NCI-H1417 treated with DMSO at 0.1 percent for 48 hours (cell line): ENCODE measurements at places on chromosomes 7 and 10.

- DNase-seq = no peak
Measured at GRCh38 chr7:107111196-107111595, 57.6 kb upstream of the HBP1 start.

- DNase-seq = no peak
Measured at GRCh38 chr10:104322416-104322782, 15.9 kb downstream of the ITPRIP start.

GRCh38 chr7:15504351-15504750, 57.5 kb downstream of the AGMO start:
- no peak for DNase-seq

GRCh38 chr7:24842449-24843241, 85.4 kb upstream of the GSDME start:
- no peak for DNase-seq

DNA sequence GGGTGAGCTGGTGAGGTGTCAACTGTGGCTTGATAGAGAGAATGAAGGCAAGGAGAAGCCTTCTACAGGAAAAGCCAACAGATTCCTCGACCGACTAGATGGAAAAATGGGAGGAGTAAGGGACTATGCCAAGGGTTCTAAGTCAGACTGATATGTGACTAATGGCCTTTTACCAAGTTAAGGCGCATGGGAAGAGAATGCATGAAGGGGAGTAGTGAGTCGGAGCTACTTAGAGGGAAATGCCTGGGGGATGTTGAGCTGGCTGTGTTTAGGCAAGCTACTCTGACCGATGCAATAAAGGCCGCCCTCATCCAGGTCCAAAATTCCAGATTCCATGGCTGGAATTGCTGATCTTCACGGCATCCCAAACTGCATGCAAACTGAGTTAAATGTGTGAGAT, 48.2 kb downstream of the APBB1IP start:
- DNase-seq = no peak

- DNase-seq = no peak
Measured at GRCh38 chr7:38123494-38123893, 54.6 kb upstream of the STARD3NL start.

DNA sequence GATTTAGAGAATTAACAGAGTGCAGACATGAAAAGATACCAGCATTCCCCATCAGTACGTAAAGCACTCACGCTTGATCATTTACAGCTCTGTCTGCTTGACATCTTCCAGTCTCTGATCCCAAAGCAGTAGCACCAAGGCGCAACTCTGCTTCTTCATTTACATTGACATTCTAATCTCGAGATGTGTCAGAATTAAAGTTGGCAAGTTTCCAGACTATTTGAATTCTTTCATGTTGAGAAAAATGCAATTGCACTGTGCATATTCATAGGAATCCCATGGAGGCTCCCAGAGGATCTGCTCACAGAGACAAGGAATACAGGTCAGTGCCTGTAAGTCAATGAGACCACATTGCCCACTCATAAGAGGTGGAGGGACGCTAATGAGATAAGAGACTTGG, 183.9 kb downstream of the LRRN3 start:
- DNase-seq = no peak

GRCh38 chr10:112844681-112845544, 105.1 kb upstream of the TCF7L2 start:
- DNase-seq = no peak

- no peak for DNase-seq
Measured at GRCh38 chr10:1774796-1775195, 37.5 kb upstream of the ADARB2 start.

GRCh38 chr10:59711871-59712494, 2.3 kb upstream of the SLC16A9 start:
- no peak for DNase-seq

- no peak for DNase-seq
Measured at GRCh38 chr7:134356421-134356936, 39.7 kb upstream of the SLC35B4 start.

DNA sequence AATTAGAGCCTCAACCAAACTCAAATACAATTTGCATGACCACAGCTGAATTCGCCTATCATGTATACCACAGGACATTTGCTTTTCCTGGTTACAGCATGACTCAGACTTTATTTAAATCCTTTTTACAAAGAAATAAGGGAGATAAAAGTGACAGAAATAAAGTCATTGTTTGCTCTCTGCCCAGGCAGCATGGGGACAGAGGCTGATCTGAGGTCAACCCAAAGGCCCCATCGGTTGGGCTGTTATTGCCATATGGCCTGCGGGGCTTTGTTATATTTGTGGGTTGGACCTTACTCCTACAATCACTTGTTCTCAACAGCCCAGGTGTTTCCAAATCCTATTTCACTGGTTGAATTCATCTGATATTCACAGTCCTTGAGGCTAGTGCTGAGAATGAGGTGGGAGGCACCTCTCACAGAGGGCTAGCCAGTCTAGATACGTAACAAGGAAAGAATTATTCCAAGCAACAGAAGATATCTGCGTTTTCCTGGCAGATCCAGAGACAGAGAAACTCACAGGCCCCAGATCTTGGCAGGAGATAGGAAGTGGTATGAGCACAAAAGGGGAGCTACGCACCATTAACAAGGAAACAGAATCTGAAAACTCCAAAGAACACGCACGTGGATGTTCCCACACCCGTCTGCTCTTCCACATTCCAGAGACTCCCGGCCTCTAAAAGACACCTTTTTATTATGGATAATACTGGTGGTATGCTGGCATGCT, 117.3 kb downstream of the HIPK2 start:
- DNase-seq = no peak

GRCh38 chr10:72812415-72812752, 81.2 kb upstream of the OIT3 start:
- no peak for DNase-seq
